Mesothelial cell of epicardium (in vitro differentiated cells): ENCODE measurements at places on chromosomes 1 and 21.

- DNase-seq, result no peak
Measured at GRCh38 chr1:7795406-7795805, 11.3 kb downstream of the PER3 start.

GRCh38 chr1:12776801-12777557 lies 3.4 kb downstream of the PRAMEF12 start:
- DNase-seq, result no peak

DNA sequence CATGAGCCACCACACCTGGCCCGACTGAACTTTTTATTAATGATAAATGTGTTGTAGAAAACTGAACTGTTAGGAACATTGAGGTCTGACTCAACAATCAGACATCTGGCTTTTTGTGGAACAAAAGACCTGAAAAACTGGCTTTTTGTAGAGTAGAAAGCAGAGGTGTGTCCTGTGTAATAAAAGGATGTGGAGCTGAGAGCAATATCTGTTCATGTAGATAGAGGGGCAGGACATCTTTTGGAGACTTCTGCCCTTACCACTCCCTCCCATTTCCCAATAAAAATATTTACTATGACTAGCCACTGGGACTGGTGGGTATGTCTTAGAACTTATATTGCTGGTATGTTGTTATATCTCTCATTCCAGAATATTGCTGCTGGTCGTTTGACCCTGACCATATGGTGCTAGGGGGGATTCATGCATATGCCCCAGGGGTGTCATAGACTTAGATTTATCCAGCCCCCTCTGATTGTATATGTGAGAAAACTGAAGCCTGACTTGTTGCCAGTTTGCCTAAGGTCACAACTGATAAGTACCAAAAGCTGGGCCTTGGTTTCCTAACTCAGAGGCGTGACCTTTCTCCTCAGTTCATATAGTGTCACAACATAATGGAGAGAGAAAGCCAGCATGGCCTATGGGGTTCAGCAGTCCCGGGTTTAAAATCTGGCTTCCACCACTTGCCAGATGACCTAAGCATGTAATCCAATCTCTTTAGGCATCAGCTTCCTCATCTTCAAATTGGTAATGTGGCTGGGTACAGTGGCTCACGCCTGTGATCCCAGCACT lies 33.5 kb upstream of the PIGV start:
- DNase-seq, result no peak

- DNase-seq, result peak; percentile 67
Measured at GRCh38 chr1:21255284-21255942, 34.9 kb downstream of the ECE1 start.

DNA sequence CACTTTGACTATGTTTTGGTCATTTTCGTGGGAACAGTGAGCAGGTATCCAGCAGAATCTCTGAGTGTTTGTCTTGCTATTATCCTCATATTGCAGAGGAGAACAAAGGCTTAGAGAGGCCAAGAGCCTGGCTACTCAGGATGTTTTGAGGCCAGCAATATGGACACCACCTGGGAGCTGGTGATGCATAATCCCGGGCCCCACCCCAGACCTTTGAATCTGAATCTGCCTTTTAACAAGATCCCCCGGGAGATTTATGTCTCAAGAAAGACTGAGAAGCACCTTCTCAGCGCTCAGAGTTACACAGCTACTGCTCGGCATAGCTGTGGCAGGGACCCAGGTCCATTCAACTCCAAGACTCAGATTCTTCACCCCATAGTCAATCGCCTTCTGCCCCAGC lies 72.8 kb downstream of the PTPRU start:
- no peak for DNase-seq

DNA sequence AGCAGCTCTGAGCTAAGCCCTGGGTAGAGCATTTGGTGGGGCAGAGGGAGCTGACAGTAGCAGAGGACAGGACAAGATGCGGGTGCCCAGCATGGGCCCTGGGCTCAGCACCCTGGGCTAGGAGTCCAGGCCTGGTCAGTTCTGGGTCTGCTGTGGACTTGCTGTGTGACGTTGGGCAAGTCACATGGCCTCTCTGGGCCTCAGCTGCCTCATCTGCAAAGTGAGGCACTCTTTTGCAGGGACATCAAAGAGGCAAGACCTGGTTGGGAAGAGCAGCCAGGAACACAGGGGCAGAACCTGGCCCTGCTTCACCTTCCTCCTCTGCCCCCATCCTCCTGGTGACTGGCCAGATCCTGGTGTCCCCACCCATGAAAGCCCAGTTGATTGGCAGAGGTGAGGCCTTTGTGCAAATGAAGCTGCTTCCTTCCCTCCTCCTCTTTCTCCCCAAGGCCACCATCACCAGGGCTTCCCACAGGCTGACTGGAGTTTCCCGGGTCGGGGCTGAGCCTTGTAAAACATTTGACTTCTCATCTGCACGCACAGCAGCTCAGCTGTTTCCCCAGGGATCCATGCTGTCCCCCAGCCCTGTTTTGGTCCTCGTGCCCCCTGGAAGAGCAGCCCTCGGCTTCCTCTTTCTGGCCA lies 350.5 kb downstream of the MATN1 start:
- no peak for DNase-seq

- no peak for DNase-seq
Measured at GRCh38 chr1:62309906-62310305, 9.3 kb downstream of the KANK4 start.

- DNase-seq, result no peak
Measured at GRCh38 chr1:9201401-9202239, 33.0 kb upstream of the H6PD start.

GRCh38 chr1:43177691-43178090 lies 5.6 kb downstream of the CFAP57 start:
- no peak for DNase-seq

GRCh38 chr1:202692959-202693555 lies 17.2 kb downstream of the SYT2 start:
- DNase-seq, result peak; percentile 82

- DNase-seq, result no peak
Measured at GRCh38 chr1:246199086-246199645, 307.9 kb downstream of the SMYD3 start.

GRCh38 chr1:27526569-27527222 lies 36.7 kb upstream of the WASF2 start:
- DNase-seq, result no peak

GRCh38 chr1:233355841-233356704 lies 28.5 kb downstream of the MAP3K21 start:
- DNase-seq, result no peak

DNA sequence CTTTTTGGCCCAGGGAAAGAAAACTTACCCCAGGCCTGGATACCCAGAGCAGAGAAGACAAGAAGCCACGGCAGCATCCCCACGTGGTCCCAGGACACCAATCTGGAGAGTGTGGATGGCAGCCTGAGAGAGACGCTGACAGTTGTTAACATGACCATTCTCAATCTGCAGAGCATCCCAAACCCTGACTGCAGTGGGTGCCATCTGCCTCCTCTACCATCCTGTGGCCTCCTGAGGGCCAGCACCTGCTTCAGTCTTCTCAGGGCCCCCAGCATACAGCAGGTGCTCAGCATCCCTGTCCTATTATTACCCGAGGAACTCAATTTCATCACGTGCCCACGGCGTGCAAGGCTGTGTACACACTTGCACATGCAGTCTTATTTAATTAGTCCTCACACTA lies 785 bp downstream of the PGLYRP4 start:
- no peak for DNase-seq

DNA sequence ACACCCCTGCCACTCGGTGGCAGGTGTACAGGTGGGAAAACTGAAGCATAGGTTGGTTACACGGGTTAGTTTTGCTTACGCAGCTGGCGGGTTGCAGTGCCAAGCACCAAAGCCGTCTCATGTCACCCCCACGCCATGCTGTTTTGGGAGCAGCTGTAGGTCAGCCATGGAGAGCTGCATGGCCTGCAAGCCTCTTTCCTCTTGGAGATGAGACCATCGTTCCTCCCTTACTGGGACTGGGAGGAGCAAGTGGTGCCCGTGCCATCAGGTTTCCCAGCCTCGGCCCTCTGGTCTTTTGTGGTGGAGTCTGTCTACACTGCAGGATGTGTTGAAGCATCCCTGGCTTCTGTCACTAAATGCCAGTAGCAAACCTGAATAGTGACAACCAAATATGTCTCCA lies 46.9 kb downstream of the AJAP1 start:
- DNase-seq, result no peak

GRCh38 chr1:94079080-94079940 lies 41.6 kb downstream of the ABCA4 start:
- no peak for DNase-seq

DNA sequence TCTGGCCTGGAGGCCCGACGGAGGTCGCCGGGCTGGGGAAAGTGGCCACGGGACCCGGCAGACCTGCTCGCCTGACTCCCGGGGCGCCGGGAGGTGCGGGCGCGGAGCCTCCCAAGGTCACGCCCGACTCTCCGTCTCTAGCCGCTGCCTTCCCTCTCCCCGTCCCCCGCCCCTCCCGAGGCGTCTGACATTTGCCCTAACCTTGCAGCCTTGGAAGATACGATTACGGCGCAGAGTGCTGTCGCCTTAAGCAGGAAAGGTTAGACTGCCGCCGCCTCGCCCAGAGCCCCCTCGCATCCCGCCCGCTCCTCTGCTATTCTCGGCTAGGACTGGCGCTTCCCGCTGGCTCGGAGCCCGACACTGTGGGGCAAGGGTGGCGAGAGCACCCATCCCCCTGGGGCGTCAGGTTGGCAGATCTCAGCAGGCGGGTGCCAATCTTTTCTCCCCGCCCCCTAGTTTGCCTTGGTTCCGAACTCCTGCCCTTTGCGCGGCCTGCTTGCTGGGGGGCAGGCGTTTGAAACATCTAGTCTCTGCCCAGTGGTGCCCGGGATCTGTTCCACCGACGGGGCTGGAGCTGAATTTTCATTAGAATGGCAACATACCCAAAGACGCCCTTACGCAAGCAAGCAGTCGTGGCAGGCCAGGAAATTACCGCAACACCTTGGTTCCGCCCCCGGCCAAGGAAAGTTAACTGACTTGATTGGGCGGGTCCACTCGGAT lies 835 bp downstream of the PGM1 start:
- no peak for DNase-seq

- peak; percentile 90 for DNase-seq
Measured at GRCh38 chr1:219660666-219661463, 48.0 kb upstream of the ZC3H11B start.
